Upper lobe of left lung (tissue), 6 donors: ENCODE measurements at places on chromosomes 1 and 21. TPM values are rescaled to one million over a fixed set of nuclear protein-coding genes. Genes with fewer than 3 reads are reported as not detected.

Gene TSTD1
- total RNA-seq, result 170 TPM

Gene TEKT2
- total RNA-seq, result 6.8 TPM

Gene PLA2G2C
- not detected for total RNA-seq

Gene OR2AK2
- not detected for total RNA-seq

Gene NSL1
- 42.4 TPM for total RNA-seq

Gene SPAG17
- total RNA-seq, result 10.8 TPM

Gene LGR6
- total RNA-seq, result 0.46 TPM

Gene PCSK9
- total RNA-seq, result 16.0 TPM

Gene HMCN1
- 28.4 TPM for total RNA-seq

Gene HES3
- not detected for total RNA-seq

Gene PADI1
- not detected for total RNA-seq

Gene LIN28A
- not detected for total RNA-seq

Gene TTC22
- total RNA-seq, result 15.4 TPM

Gene S100A7
- total RNA-seq, result not detected

Gene L1TD1
- 0.66 TPM for total RNA-seq

Gene ATF3
- total RNA-seq, result 7.3 TPM

Gene MROH9
- total RNA-seq, result 0.34 TPM

Gene SLC44A5
- total RNA-seq, result 0.11 TPM

Gene CFH
- 44.8 TPM for total RNA-seq

Gene INAVA
- total RNA-seq, result 16.1 TPM

Gene SPRR4
- not detected for total RNA-seq

Gene SNX27
- 48.9 TPM for total RNA-seq

Gene RCSD1
- total RNA-seq, result 27.2 TPM

Gene CFAP74
- 17.8 TPM for total RNA-seq

Gene CELSR2
- total RNA-seq, result 7.1 TPM

Gene KNCN
- total RNA-seq, result not detected

Gene TLCD4
- total RNA-seq, result 19.5 TPM

Gene SLC45A1
- total RNA-seq, result not detected

Gene PDC
- total RNA-seq, result not detected

Gene CFAP141
- total RNA-seq, result not detected

Gene VANGL1
- 7.9 TPM for total RNA-seq

Gene FCGR3B
- 26.7 TPM for total RNA-seq

Gene ADCY10
- total RNA-seq, result 0.49 TPM

Gene CNR2
- 0.17 TPM for total RNA-seq

Gene GPATCH3
- 9.6 TPM for total RNA-seq

Gene SYT2
- total RNA-seq, result not detected

Gene MSH4
- not detected for total RNA-seq

Gene CR1L
- total RNA-seq, result not detected

Gene S100A8
- total RNA-seq, result 95.5 TPM

Gene SPRR5
- total RNA-seq, result not detected

Gene TNFRSF9
- total RNA-seq, result 1.5 TPM

Gene PAQR6
- total RNA-seq, result 1.3 TPM

Gene NPPA
- not detected for total RNA-seq

Gene KAZN
- total RNA-seq, result 30.0 TPM

Gene KRTAP22-1
- not detected for total RNA-seq

Gene PLA2G4A
- 4.9 TPM for total RNA-seq

Gene FLVCR1
- total RNA-seq, result 5.2 TPM

Gene IVL
- total RNA-seq, result 0.24 TPM

Gene GREM2
- total RNA-seq, result 0.76 TPM

Gene ZBTB40
- total RNA-seq, result 62.9 TPM

Gene SPSB1
- 27.5 TPM for total RNA-seq
